ENCODE measurements at places on chromosomes 2 and 18.

DNA sequence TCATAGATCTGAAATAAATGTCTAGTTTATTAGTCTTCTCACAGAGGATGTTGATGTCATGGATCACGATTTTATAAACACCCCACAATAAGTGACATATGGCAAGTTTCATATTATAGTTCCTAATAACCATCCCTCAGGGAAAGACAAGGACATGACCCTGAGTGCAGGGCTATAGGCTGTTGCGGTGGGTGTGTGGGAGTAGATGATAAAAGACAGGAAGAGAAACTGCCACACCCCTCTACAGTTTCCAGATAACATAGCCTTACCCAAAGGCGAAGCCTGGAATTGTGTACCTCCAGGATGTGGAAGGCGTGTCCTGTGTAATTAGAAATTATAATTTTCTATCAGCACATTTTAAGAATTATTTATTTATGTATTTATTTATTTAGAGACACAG is 2.4 kb upstream of the NEDD4L start:
- no peak for DNase-seq

DNA sequence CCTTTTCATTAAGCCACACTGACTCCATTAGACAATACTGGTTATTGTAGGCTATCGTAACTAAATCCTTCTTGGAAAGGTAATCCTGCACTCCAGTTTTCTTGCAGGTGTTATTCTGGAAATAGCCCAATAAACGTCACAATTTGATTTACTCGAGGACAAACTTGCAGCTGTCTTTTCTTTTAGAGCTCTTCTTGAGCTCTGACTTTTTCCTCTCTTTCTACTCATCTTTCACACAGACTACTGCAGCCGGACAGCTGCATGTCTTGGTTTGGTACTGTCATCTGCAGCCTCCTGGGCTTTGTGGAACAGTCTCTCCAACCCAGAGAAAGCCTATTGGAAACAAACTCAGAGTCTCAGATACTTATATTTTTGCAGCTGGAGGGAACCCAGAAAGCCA is 23.0 kb upstream of the MSGN1 start:
- DNase-seq = no peak

- DNase-seq = no peak
Measured at GRCh38 chr2:172082105-172082943, 3.0 kb upstream of the DLX1 start.

GRCh38 chr2:16075045-16076012 is 135.0 kb downstream of the MYCN start:
- DNase-seq = no peak

GRCh38 chr2:37390777-37391176 is 46.3 kb downstream of the QPCT start:
- no peak for DNase-seq

DNA sequence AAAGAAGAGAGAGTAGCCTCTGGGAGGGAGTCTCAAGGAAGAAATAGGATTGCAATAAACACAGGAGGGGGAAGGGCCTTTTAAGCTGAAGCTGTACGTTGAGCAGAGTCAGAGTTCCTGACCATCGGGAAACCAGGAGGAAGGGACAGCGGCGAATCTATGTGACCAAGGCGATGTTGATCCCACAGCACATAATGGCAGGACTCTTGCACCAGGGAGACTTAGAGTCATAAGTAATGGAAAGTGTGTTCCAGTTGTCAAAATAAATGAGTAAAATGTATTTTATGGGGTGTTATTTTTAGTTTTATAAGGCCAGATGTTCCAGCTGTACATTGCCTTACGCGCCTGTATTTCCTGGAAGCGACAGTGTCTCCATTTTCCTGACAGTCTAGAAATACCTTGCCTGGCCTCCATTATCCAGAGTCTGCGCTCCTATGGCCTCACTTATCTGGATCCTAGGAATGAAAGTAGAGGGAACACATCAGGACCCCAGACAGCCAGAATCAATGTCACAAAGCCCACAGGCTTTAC is 152.8 kb upstream of the COPS8 start:
- no peak for DNase-seq

GRCh38 chr18:48676346-48676745 is 137.5 kb downstream of the CTIF start:
- no peak for DNase-seq

GRCh38 chr2:204628926-204629712 is 83.8 kb downstream of the PARD3B start:
- peak; percentile 15 for DNase-seq

GRCh38 chr2:190533175-190533967 is 1.2 kb downstream of the NEMP2 start:
- DNase-seq = no peak

DNA sequence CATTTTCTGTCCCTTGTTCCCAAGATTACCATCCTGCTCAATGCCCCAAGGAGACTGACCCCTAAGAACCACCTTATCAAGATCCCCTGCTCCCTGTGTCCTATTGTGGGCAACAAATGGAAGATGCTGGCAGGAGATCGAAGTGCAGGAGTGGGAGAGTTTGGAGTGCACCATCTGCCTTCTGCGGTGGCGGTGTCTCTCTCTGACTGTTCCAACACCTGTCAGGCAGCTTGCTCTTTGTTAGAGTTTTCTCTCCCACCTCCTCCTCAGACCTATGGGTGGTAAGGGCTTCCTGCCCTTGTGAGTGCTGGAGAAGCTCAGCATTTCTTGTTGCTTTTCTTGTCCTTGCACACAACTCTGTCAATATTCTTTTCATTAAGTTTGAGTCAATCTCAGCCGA is 64.1 kb upstream of the SPHKAP start:
- DNase-seq = no peak

- DNase-seq = peak; percentile 38
Measured at GRCh38 chr18:49561289-49562193, at the start of gene LIPG. Gene LIPG, plus strand, starts transcription at chr18:49562057. Its CDS starts 252 bp downstream, at chr18:49562309.

DNA sequence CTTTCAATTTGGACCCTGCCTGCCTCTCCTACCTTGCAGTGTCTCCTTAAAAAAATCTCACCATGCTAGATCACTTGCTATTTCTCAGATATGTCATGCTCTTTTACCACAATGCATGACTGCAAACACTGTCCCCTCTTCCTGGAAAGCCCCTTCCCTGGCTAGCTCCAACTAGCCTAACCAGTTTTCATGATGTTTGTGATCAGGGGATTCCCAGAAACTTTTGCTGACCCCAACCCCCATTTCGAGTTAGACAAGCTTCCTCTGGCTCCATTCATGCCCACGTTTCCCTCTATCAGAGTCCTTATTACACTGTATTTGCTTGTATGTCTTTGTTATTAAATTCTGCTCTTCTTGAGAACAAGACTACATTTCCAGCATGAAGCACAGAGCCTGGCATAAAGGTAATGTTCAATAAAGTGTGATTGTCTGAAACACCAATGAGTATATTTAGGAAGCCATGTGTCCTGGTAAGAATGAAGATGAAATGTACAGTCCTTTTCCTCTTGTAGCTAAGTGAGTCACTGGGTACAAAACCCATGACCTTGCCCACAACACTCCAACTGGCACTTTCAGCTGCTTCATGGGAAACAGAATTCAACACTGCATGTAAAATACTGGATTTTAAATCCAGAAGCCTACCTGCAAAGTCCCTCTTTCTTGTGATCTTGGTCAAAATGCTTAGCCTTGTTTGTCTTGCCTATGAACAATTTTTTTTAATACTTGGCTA is 62.0 kb upstream of the ATL2 start:
- no peak for DNase-seq

GRCh38 chr2:201987426-201987825 is 46.2 kb upstream of the FZD7 start:
- DNase-seq = no peak

DNA sequence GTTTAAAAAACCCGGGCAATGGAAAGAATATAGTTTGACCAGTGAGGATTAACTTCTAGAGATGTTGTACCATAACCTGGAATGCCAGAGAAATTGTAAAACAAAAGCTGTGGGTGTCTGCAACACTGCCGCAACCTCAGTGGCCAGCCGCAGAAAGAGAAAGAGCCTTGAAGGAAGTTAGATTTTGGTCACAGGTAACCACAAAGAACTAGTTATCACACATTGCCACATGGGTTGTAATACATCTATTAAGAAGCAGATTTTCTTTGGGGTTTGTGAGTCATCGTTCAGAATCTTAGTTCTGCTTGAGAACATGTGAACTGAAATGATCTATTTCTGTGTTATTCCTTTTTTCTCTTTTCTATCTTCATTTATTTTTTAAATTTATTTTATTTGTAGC is 222.9 kb upstream of the AGAP1 start:
- DNase-seq = peak; percentile 64

DNA sequence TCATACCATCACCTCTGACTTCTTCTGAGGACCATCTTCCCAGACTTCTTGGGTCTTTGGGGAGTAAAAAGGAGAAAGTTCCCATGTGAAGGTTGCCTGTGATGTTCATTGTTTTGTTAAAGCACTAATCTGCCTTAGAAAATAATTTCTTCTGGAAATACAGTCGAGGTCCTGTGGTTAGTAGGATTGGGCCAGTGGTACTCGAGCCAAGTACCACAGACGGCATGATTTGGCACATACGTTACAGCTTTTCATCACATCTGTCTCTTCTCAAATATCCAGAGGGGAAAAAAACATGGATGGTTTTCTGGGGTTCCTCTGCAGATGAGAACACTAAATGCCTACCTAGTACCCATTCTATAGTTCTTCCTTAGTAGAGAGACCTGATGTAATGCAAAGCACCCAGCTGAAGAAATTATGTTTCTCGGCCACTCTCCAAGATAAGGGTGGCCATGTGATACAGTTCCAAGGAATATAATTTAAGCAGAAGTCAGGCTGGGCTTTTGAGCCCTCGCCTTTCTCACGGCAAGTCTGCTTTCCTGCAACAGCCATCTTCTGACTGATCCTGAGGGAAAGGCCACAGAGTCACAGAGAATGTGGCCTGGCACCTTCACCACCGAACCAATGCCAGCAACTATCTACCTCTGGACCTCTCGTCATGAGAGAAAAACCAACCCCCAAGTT is 161.0 kb downstream of the RNF152 start:
- peak; percentile 51 for DNase-seq

DNA sequence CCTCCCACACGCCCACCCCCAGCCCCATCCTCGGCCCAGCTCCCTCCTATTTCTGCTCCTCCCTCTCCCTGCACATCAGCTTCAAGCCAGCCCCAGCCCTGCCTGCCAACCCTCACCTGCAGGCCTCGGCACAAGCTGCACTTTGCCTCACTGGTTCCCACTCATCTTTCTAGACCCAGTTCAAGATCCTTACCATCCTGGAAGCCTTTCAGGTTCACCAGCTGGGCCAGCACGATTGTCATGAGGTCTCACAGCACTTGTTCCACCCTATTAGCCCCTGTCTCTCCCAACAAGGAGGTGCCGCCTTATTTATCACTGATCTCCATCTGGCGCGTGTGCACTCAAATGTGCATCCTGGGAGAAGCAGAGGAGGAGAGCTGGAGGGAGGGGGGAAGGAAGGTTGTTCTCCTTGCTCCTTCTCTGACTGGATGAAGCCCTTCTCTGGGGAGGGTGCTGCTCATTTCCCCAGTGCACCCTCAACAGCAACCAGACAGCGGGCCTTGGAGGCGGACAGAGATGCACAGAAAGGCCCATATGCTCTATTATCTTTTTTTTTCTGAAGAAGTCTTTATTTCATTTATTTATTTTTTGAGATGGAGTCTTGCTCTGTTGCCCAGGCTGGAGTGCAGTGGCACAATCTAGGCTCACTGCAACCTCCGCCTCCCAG is 15.5 kb upstream of the BIN1 start:
- no peak for DNase-seq

DNA sequence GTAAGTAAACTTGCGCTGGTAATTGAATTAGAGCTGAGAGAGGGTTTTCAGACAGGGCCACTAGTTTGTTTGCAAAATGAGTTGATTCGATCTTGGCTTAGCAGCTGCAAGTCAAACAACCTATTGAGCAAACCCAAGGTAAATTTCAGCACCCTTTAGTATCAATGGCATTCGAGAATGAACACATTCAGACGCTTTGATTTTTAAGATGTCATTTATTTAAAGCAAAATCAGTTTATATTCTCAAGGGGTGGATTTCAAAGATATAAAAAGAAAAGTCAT is 44.2 kb downstream of the TGIF1 start:
- DNase-seq = no peak

GRCh38 chr2:3904061-3904460 is 200.7 kb downstream of the DCDC2C start:
- DNase-seq = no peak

GRCh38 chr2:118905206-118905605 is 36.8 kb upstream of the MARCO start:
- no peak for DNase-seq

DNA sequence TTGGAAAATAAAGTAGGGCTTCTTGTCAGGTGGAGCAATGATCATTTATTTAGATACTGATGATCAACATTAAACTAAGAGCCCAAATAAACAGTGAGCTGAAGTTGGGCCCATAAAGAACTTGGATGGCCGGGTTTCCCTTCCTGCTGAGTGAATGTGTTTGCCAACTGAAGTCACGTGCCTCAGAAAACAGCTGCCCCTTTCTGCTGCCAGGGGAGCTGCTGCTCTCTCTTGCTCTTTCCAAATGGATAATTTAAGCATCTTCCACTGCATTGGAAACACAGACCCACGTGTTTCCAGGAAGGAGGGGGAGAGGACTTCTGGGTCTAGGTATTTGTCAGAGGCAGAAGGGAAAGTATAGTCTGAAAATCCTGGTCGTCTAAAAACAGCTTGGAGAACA is 22.9 kb upstream of the NCKAP5 start:
- DNase-seq = peak; percentile 42

DNA sequence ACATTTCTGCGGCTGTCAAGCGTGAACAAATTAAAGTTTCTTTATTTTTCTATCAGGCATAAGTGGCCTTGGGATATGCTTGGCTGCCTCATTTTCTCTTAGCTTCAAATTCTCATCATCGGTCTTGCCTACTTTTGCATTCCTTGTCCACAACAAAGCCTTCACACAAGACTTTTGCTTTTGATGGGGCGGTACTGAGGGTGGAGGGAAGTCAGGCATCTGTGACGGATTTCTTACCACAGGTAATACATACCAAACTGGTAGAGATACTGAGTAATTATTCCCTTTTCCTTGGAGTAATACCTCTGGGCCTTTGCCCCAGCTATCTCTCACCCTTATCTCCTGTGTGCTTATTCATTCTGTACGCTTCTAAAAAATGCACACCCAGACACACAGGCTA is 468.3 kb upstream of the RGPD4 start:
- DNase-seq = no peak

Measured in fibroblast of skin of scalp (primary cell).